ENCODE measurements at places on chromosomes 4 and X.

- DNase-seq = no peak
These were observed 109.6 kb downstream of the ANXA3 start for GRCh38 chr4:78661086-78661690.

DNA sequence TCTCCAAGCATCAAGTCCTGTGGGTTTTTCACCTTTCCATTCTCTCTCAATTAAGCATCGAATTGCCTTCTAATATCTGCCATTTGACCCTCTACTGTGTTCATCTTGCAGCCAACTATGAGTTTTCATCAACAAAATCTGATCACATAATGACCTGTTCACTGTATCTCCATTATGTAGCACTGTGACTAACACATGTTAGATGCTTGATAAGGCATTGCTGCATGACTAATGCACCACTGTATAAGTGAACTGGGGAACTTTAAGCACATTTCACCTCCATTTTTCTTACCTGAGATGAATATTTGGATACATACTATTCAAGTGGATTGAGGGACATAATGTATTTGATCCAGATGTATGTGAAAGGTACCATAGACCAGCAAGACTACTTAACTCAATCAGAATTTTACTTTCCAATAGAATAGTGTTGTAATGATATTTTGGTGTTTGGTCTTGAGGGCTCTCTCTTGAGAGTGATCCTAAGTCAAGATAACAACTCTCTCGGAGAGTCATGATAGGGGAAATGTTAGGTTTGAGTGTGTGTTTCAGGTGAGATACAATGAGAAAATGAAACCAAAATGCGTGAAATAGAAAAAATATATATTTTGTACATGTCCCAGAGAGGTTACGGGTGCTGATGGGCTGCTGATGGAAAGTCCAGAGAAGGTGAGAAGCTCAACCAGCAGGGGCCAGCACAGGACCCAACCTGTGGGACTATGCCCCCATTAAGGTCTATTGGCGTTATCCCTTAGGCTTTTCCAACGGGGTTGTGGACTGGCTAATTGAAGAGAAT is 60.2 kb upstream of the HS3ST1 start:
- DNase-seq = no peak

DNA sequence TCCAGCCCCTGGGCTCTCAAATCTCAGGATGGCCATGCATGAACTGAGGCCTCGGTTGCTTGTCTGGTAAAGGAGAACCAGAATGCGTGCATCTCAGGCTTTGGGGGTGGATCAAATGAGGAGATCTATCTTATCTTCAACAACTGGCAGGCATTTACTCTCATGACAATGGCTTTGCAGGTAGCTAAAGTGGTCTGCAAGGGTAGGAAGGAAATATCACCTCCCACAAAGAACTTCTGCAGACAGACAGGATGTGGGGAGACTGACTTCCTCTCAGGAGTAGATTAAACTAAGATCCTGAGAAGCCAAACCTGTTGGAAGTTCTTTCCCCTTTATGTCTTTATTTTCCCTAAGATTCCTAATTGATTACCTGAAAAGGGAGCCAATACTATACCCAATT is 7.8 kb downstream of the LDB2 start:
- DNase-seq = no peak

- DNase-seq = peak; percentile 7
These were observed 35.7 kb upstream of the ANK2 start for GRCh38 chr4:113013751-113014150.

- no peak for DNase-seq
These were observed 99.3 kb downstream of the TEX13A start for GRCh38 chrX:105121186-105121585.

DNA sequence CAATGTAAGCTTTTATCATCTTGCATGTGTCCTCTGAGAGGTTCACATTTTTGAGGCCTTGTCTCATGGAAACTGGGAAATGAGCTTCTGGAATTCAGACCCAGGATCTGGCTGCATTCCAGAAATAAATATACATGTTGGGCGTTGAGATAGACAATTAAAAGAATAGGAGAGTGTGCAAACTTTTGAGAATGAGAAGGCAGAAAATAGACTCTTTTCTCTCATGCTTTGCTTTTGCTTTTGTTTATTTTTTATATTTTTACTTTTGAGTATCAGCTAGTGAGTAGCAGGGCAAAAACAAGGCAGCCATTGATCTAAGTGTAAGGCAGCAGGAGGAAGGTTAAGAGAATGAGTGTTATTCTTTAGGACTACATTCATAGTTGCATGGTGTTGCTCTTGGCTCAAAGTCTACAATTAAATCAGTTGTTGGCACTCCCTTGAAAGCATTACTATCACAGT is 12.4 kb downstream of the SHROOM3 start:
- DNase-seq = no peak

DNA sequence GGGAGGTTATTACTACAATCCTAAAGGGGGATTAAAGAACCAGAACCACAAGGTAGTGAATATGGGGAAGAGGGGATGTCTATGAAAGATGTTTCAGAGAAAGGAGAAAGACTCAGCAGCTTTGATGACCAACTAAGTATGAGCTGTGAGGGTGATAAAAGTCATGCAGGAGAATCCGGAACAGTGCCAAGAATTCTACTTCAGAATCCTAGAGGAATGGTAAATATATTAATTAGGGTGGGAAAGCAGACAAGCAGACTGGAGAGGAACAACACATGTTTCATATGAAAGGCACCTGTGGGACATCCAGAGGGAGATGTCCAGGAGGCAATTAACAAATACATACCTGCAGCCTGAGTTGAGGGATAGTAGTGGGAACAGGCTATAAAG is 642.2 kb upstream of the DIPK2B start:
- DNase-seq = no peak

DNA sequence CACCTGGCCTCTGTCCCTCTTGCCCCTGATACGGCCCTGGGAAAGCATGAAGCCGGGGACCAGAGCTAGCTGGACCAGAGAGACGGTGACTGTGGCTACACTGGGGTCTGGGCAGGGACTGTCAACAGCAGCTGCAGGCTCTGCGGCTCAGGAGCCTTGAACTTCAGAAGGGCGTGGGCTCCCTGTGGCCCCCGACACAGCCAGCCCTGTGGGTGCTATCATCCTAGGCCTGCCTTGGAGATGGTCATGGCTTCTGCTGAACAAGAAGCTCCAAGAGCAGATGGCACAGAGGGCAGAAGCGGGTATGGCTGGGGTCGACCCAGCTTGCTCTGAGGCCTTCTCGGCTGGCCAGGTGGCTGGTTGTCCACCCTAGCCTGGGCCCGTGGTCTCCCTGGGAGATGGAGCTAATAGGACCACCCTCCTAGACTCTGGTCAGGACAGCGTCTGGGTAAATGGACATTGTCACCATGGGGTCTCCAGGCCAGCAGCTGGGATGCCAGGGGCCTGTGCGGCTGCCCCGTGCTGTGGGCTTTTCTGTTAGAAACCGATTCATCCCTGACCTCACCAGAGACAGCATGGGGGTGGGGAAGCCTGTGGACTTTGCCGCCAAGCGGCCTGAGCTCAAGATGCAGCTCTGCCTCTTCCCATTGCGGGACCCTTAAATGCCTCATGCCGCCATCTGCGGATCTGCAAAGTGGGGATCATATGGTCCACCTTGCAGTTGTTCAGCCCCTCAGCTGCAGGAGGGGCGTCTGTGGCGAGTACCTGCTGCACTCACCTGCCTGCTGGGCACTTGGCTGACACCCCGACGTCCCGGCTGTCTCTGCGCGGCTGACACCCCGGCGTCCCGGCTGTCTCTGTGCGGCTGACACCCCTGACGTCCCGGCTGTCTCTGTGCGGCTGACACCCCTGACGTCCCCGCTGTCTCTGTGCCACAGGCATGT is 21.1 kb downstream of the CPZ start:
- no peak for DNase-seq

- DNase-seq = no peak
These were observed 538.1 kb downstream of the PPP4R3C start for GRCh38 chrX:26925088-26925487.

DNA sequence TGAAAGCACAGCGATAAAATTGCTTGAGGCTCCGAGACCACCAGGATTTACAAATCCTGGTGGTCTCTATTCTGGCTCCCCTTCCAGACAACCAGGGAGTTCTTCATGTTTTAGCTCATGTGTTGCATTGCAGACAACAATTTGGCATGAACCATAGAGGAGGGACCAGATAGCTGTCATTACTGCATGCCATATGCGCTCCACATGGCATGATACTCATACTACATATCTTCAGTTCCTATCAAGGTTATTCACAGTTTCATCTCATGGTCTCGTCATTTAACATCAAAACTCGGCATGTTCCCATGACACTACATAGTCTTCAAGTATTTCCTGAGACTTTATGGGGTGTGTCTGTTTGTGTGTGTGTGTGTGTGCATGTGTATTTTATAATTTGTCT is 220.3 kb downstream of the OR13H1 start:
- DNase-seq = no peak

- no peak for DNase-seq
These were observed 329.5 kb downstream of the KCTD8 start for GRCh38 chr4:44118971-44119680.

- DNase-seq = no peak
These were observed 100.8 kb upstream of the MSX1 start for GRCh38 chr4:4758681-4759080.

GRCh38 chr4:38735870-38736269 is 46.9 kb downstream of the TLR10 start:
- DNase-seq = no peak

DNA sequence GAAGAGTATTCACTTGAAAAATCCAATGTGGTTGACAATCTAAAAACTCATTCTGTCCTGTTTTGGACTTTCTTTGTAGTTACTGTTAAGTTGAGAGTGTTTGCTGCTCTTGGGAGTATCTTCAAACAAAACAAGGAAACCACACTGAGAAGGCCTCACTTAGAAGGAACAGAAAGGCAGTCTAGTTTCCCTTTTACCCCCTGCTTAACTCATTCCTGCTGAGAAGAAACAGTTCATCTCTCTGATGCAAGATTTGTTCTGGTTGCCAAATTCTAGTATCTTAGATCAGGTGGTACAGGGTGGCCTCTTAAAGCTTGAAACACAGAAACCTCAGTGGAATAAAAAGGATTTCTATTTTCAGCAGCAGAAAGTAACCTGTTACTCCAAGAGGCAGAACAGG is 41.4 kb downstream of the GUCY2F start:
- DNase-seq = no peak

- DNase-seq = no peak
These were observed 30.8 kb upstream of the CD40LG start for GRCh38 chrX:136616987-136617685.

GRCh38 chr4:121118344-121118743 is 45.8 kb downstream of the TNIP3 start:
- no peak for DNase-seq

DNA sequence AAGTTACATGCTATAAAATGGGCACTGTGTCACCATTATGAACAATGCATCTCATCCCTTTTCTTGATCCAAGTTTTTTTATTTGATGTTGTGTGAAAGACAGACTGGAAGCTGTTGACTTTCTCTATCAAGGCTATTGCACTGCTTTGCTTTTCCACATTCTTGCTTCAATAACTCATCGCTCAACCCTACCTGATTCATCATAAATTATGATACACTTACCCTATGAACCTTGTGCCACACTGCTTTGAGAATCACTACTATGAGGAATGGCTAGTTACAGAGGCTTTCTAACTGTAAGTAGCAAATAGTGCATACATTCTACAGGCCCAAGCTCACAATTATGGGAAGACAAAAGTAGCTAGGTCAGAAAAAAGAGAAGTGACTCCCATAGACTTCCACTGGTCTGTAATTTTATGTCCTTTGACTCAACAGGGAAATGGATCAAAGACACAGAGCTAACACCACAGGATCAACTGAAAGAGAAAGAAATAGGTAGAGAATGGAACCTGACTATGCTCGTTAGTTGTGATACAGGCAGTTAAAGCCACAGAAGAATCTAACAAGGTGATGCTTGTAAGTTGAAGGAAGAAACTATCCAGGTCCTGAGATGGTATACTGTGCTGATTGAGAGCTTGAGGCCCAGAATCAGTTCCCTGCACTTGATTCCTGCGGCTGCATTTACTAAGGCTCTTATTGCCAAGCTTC is 163.5 kb downstream of the PPP3CA start:
- DNase-seq = no peak

DNA sequence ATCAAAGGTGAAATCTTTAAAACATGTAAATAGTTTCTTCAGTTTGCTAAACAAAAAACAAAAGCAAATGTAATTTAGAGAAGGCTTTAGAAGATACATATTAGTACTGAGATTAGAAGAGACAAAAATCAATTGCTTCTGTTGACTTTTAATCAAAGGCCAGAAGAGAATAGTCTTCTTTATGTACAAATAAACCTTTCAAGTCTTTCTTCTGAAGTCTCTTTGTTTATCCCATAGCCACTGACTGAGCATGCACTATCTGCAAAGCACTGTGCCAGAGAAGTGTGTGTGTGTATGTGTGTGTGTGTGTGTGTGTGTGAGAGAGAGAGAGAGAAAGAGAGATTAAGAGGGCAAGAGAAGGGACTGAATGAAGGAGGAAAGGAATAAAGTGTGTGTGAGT is 198.4 kb downstream of the GLUD2 start:
- DNase-seq = no peak

GRCh38 chrX:134821370-134821769 is 163.1 kb upstream of the PLAC1 start:
- DNase-seq = peak; percentile 47

DNA sequence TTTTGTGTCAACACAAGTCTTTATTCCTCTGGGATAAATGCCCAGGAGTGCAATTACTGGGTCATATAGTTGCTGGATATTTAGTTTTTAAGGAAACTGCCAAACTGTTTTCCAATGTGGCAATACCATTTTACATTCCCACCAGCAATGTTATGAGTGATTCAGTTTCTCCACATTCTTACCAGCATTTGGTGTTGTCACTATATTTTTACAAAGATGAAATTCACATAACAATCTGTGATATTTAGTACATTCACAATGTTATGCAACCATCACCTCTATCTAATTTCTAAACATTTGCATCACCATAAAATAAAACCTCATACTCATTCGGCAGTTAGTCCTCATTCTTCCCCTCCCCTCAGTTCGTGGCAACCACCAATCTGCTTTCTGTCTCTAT is 75.0 kb downstream of the MAMLD1 start:
- DNase-seq = no peak

GRCh38 chrX:7351926-7352325 is 204.0 kb upstream of the PUDP start:
- DNase-seq = no peak

DNA sequence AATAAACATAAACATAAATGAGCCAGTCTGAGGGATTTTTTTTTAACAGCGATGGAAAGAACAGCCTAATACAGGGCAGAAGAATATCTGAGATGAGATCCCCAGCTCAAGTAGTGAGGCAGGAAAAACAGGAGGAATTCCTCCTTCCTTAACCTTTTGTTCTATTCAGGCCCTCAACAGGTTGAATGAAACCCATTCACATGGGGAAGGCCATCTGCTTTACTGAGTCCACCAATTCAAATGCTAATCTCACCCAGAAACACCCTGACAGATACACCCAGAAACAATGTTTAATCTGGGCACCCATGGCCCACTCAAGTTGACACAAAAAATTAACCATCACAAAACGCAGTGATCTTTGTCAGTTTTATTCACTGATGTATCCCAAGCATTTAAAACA is 45.5 kb downstream of the SMIM31 start:
- DNase-seq = no peak

All from AG20443 (cell line).